HCEC 1CT (cell line): ENCODE measurements at places on chromosomes 3 and 15.

- no peak for DNase-seq
Observed at GRCh38 chr3:191915712-191916111, 454.7 kb downstream of the PYDC2 start.

GRCh38 chr3:85605066-85605465 is 646.3 kb downstream of the CADM2 start:
- no peak for DNase-seq

GRCh38 chr15:73683777-73684580 is at the start of gene CD276:
Gene CD276, plus strand, starts transcription at chr15:73684383. Its CDS starts 15,257 bp downstream, at chr15:73699640.
- DNase-seq: peak; percentile 61

GRCh38 chr3:140682586-140682985 is 4.7 kb downstream of the TRIM42 start:
- no peak for DNase-seq

- DNase-seq: no peak
Observed at GRCh38 chr15:23516866-23517265, 48.6 kb upstream of the MKRN3 start.

DNA sequence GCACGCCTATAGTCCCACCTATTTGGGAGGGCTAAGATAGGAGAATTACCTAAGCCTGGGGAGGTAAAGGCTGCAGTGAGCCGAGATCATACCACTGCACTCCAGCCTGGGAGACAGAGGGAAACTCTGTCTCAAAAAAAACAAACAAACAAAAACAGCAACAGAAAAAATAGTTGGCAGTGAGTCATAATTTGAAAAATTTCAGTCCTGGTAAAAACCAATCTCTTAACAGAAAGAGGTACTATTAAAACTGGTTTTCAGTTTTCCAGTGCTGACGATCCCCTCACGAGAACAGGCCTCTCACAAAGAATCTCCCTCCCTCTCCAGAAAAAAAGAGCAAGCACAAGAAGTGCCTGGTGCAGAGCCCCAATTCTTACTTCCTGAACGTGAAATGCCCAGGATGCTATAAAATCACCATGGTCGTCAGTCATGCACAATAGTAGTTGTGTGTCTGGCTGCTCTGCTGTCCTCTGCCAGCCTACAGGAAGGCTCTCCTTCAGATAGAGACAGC is 22.8 kb upstream of the MAP4 start:
- DNase-seq: no peak

GRCh38 chr3:153783741-153784480 is 337.3 kb upstream of the ARHGEF26 start:
- no peak for DNase-seq

DNA sequence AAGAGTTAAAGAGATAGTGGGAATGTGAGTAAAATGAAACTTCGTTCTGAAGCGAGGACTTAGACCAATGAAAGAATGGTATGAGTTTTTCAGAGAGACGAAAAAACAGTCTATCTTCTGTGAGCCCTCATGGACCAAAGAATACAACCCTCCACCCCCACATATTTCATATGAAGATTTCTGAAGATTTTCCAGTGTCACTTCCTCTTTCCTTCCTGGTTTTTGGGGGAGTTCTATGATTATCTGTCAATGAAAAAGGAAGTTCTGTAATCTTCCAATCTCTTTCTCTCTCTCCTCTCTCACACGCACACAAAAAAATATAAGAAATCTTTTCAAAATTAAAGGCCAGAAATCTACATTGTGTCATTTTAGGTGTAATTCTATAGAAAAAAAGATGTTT is 27.7 kb downstream of the CMSS1 start:
- no peak for DNase-seq

DNA sequence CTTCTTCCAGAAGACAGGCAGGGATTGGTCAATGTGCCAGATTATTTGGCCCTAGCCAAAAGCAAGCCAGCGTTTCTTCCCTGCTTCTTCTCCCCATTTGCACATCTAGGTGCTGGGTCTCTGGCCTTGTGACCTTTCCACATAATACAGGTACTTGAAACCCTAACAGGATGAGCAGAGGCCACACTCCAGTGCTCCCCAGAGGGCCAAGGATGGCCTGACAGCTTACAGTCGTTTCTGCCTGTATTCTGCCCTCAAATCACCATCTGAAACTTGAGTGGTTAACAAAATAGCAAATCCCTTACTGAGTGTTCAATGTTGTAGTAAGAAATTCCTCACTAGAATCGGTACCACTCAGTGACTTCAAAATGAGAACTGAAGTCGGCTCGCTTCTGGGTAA is 29.1 kb downstream of the MKRN2 start:
- no peak for DNase-seq

DNA sequence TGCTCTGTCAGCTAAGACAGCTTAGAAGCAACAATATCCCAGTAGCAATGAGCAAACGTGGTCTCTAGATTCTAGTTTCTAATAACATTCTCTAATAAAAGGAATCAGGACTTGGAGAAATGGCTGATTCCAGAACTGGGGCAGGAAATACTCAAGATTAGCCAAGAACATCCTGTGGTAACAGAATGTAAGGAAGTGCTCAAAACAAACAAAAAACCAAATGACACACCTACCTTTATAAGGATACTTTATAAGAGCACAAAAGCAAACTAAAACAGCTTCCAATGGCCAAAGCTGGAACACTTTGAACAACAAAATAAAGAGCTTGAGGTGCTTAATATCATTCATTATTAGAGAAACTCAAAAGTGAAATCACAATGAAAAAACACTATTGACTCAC is 33.1 kb upstream of the EIF5A2 start:
- no peak for DNase-seq

- DNase-seq: no peak
Observed at GRCh38 chr3:99706410-99706809, 68.0 kb downstream of the COL8A1 start.

DNA sequence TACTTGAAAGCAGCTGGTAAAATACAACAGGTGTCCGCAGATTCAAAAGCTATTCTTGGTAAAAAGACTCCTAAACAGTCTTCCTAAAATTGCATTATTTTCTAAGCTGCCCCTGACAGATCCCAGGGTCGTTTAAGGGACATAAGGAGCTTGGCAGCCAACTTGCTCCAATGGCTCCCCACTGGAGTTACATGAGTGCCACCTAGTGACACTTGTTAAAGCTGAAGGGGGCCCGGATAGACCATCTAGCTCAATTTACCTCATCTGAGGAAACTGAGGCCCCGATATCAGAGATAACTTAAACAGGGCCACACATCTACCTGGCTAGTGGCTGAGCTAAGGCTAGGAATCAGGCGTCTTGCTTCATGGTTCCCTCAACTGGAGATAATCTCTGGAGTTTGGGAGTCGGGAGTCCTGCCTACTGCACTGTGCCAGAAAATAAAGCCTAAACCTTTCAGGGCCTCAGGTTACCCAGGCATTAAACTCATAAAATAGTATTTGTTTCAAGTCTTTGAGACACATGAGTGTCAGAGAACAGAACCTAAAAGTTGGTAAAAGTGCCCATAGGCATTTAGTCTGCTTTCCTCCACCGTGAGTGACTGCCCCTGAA is 6.5 kb upstream of the TBC1D23 start:
- DNase-seq: peak; percentile 71

- DNase-seq: peak; percentile 10
Observed at GRCh38 chr15:40925863-40926658, 3.1 kb upstream of the DLL4 start.

- DNase-seq: peak; percentile 38
Observed at GRCh38 chr15:71109130-71109529, 6.1 kb upstream of the THSD4 start.

DNA sequence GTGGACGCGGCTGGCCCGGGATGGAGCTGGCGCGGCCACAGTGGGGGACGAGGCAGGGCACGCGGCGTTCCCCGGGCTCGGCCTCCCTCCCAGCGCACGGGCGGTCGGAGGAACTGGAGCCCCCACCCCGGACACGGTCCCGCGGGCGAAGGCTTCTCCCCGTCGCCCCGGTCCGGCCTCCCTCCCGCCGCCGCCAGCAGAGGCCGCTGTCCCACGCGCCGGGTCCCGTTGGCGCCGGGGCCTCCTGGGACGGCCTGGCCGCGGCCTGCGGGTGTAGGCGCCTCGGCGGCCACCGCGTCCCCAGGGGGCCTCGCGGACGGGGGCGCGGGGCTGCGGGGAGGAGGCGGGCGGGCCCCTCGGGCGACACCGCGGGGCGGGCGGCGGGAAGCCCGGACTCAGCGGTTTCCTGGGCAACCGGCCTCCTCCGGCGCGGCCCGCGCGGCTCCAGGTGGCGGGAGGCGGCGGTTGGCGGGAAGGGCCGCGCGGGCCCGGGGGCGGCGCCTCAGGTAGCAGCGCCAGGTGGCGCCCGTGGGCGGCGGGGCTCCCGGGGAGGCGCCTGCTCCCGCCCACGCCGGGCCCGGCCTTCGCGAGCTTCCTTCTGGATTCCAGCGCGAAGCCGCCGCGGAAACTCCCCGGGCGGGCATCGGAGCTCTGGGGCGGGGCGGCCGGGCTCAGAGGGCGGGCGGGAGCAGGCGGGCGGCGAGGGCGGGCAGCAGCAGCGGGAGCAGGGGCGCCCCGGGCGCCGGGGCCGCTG is 26.7 kb downstream of the MELTF start:
- peak; percentile 64 for DNase-seq

- peak; percentile 7 for DNase-seq
Observed at GRCh38 chr3:112333381-112334317, 693 bp downstream of the CD200 start.

DNA sequence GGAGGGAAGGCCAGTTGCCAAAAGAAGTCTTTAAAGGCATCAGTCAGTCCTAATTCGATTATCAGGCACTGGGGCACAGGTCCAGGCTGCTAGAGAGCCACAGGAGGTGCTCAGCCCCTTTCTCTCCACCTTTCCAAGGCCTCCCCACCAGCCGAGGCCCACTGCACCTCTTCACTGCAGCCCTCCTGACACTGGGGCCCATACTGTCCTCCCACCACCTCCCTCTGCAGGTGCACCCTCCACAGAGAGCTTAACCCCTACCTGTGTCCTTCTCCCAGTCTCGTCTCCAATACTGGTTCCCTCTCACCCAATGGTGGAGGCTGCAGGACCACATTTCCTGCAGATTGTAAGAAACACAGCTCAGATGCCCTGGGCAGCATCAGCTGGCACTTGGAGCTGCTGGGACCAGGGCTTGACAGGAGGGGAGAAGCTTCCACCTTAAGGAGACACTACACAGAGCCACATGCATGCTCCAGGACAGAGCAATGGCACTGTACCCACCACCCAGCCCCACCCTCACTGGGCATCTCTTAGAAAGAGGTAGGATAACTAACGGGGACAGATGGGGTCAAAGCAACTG is 81.6 kb upstream of the PRR20G start:
- no peak for DNase-seq

- DNase-seq: no peak
Observed at GRCh38 chr15:65377105-65377975, 462 bp downstream of the IGDCC3 start.

GRCh38 chr3:187314176-187314575 is 22.6 kb upstream of the MASP1 start:
- no peak for DNase-seq

- DNase-seq: no peak
Observed at GRCh38 chr3:45487508-45487907, 99.1 kb downstream of the LARS2 start.

GRCh38 chr3:48847053-48847503 is 596 bp downstream of the PRKAR2A start:
- DNase-seq: peak; percentile 75

DNA sequence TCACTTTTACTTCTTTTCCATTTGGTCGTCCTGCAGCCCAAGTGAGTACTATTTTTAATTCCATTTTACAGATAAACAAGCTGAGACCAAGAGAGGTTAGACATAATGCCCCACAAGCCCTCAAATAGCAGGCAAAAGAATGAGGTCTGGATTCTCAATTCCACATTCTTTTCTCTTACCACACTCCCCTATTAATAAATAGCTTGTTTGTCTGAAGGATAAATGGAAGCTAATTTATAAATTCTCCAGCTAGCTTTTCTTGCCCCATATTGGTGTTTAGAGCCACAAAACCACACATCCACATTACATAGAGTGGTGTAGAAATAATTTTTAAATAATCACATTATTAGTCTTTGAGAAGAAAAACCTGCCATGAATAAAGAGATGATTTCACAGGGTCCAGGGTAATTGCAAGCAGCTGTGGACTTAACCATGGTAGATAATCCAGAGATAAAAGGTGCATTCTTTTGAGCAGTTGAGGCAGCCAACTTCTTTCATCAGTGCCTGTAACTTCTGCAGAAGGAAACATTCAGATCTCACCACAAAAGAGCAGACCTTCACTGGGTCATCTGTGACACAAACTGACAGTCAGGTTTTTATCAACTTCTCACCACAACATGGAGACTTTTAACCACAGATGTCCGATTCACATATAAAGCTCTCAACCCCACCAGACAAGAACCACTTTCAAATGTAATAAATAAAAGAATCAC is 313.4 kb upstream of the STT3B start:
- DNase-seq: no peak

DNA sequence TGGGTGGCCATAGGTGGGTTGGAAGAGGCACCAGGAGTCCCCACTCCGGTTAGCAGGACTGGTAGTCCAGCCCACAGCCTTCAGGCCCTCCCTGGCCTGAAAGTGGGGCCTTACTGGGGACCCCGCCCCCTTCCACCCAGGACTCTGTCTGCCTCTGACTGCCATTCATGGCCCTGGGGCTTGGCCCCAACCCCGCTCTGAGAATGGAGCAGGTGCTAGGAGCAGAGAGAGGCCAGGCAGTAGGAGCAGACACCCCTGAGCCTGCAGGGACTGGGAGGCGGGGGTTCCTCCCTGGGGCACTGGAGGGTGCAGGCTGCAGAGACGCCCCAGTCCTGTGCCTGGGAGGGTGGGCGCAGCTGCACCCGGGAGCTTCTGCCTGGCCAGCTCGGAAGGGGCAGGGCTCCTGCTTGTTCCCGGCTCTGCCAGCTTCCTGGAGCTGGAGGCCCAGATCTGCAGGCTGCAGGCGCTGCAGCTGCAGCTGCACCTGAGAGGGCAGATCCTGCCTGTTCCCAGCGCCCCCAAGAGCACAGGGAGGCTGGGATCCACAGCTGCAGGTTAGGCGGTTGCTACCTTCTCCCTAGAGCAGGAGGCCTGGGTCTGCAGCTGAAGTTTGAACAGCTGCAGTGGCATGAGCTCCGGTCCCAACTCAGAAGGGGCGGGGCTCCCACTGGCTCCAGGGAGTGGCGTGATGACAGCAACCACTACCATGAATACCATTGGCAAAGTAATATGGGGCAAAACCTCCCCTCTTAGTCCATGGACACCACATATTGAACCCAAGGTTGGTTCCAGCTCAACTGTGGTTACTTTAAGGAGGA is 194.7 kb downstream of the SQOR start:
- no peak for DNase-seq

GRCh38 chr3:149706905-149707304 is 45.4 kb downstream of the COMMD2 start:
- DNase-seq: no peak

- peak; percentile 80 for DNase-seq
Observed at GRCh38 chr3:42301446-42302175, 35.6 kb upstream of the CCK start.

- DNase-seq: no peak
Observed at GRCh38 chr3:32022947-32023346, 41.4 kb downstream of the ZNF860 start.

GRCh38 chr15:71825021-71825730 is 14.8 kb downstream of the NR2E3 start:
- no peak for DNase-seq

DNA sequence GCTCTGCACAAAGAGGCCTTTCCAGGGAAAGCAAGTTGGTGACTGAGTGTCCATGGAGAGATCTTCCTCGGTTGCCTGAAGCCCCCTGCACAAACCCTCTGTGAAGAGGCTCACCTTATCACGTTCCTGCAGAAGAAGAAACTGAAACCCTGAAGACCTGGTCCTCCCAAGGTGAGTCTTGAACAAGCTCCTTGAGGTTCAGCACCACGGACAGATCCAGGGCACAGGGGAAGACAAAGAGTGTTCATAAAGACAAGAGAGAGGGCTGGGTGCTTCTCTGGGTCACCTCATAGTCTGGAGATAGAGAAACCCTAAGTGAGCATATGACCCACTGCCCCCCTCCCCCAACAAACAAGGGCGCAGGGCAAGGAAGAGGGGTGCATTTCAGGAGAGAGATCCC is 21.7 kb upstream of the TBC1D21 start:
- DNase-seq: peak; percentile 29
